ENCODE measurements at places on chromosomes 3 and 15.

DNA sequence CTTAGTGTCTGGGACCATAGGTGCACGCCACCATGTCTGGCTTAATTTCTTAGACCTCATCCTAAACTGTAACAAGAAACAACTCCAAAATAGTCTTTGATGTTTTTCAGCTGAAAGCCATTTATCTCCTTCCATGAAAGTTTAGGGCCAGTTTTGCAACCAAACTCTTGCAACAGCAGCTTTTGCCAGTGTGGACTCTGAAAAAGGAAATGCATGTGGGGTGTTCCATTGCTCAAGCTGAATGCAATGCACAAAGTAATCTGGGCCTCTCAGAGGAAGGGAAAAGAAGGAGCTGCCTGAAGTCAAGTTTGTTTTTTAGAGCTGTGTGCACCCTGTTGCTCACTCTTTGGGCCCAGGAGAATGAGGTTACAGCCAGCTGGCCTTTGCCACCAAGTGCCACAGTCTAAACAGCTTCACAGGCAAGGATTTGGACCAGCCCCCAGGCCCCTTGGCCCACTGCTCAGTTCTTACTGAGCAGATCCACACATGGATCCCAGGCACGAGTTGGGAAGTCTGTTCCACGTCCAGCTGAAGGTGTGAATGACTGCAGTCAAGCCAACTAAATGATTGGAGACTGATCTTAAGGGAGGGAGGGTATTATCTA, 212.3 kb upstream of the LRRFIP2 start:
- no peak for DNase-seq

DNA sequence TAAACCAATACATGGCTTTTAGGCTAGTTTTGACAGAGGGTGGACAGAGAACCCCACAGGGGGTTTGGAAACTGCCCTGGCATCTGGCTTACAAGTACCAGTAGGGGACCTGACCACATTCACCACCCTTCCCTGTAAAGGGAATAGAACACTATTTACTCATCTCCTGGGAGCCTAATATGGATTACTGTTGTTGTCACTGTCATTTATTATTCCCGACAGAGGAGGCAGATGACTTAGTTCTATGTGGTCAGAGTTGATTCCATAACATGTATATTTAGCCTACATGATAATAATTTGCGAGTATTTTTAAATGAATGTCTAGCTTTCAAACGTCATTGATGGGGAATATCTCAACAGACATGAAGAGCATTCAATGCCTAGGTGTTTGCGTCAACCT, 15.9 kb downstream of the ZBTB38 start:
- no peak for DNase-seq

DNA sequence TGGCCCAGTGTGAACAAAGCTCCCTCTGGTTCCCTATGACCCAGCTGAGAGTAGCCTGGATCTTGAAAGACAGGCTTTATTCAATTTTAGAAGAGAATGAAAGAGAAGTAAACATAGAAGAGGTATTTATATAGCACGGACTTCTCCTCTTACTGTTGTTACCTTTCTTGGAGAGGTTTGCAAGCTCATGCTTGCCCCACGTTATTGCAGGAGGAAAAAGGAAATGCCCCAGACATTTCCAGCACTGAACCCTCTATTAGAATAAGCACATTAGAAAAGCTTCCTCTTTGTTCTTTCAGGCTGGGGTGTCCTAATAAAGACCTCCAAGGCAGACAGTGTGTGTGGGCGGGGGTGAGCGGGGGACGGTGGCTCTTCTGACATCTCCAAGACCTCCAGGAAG, 98.7 kb upstream of the AGBL1 start:
- no peak for DNase-seq

DNA sequence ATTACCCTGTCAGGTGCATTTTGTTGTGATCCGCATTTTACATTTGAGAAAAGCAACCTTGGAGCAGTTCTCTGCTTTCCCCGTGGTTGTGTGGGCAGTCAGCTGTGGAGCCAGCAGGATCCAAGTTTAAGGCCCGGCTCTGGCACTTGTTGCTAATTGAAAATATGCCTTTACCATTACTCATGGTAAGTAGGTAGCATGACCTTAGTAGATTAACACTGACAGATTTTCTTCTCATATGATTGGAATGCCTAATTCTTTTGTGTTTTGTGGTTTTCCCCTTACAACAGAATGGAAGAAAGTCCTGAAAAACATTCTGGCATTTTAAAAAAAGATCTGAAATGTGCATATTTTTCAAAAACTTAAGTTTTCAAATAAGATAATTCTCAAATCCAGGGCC, 246.5 kb upstream of the LRRN1 start:
- DNase-seq, result no peak

DNA sequence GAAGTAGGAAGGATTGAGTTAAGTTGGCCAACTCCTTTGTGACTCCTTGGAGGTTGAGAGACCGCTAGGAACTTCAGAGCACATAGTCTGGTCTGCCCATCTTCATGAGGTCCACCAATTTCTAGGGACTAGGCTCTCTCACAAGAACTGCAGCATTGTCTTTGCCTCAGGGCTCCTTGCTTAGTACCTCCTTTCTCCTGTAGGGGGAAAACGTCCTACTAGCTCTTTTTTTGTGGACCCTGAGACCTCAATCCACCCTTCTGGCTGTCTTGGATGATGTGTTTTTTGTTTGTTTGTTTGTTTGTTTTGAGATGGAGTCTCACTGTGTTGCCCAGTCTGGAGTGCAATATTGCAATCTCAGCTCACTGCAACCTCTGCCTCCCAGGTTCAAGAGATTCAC, 21.6 kb downstream of the REC114 start:
- DNase-seq, result no peak

DNA sequence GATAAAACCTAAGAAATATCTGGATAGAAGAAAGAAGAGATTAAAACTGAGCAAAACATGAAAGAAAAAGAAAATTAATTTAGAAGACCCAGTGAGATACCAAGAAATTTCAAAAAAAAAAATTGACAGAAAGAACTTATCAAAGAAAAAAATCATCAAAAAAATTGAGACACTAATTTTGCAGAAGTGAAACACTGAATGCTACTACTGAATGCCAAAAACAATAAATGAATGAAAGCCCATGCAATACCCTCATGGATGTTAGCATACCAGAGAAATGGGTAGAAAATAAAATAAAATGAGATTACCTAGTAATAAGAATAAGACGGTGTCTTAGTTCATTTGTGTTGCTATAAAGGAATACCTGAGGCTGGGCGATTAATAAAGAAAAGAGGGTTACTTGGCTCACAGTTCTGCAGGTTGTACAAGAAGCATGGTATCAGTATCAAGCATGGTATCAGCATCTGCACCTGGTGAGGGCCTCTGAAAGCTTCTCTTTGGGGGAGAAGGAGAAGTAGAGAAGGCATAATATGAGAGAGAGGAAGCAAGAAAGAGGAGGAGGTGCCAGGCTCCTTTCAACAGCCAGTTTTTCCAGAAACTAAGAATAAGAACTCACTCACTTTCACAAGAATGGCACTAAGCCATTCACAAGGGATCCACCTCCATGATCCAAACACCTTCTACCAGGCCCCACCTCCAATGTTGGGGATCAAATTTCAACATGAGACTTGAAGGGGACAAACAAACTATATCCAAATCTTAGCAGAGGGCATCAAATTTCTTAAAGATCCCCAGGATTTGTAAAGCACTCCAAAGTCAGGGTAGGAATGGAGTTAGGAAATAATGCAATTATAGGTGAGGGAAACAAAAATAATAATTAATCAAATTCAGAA, 73.2 kb downstream of the BTLA start:
- DNase-seq, result no peak

DNA sequence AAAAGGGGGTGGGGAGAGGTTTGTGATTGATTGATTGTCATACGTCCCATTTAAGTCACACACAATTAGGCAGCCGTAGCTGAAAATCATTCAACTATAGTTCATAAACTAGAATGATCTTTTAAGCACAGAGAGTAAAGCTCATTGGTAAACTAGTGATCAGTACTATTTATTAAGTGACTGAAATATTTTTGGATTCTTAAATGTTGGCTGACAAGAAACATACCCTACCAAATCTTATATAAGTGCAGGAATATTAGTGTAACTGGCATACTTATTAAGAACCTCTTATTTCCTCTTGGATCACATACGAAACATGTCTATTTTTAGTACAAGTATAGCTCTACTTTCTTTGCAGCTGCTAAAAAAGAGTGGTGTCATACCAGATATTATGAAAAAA, 8.4 kb upstream of the ABHD10 start:
- no peak for DNase-seq

DNA sequence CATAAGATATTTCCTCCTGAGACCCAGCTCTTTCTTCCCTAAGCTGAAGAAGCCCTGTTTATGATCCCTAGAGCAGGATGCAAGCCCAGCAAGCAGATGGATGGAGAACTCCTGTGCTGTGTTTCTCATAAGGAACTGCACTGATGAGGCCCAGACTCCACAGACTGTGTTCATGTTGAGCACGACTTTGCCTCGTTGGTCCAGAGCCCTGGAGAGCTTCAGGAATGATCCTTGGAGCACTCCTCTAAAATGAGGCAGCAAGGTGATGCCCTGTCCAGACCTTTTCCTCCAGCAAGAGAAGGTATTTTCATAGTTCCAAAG, 83.8 kb downstream of the MYLK start:
- DNase-seq, result no peak

DNA sequence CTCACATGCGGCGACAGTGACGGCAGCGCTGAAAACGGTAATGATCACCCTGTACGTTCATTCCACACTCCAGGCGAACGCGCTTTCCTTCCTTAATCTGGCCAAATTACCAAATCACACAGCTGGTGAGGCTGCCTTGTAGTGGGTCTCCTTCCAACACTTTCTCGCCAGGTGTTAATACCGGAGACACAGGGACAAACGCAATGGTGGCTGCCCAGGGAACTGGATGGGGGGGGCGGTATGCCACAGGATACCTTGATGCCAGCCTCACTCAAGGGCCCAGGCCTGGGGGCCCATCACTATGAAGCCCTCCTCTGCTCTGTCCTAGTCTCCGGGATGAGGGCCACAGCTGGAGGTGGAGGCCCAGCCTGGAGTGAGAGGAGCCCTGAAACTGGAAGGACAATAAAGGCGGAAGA, 1.4 kb upstream of the CAMK2N2 start:
- DNase-seq, result no peak

DNA sequence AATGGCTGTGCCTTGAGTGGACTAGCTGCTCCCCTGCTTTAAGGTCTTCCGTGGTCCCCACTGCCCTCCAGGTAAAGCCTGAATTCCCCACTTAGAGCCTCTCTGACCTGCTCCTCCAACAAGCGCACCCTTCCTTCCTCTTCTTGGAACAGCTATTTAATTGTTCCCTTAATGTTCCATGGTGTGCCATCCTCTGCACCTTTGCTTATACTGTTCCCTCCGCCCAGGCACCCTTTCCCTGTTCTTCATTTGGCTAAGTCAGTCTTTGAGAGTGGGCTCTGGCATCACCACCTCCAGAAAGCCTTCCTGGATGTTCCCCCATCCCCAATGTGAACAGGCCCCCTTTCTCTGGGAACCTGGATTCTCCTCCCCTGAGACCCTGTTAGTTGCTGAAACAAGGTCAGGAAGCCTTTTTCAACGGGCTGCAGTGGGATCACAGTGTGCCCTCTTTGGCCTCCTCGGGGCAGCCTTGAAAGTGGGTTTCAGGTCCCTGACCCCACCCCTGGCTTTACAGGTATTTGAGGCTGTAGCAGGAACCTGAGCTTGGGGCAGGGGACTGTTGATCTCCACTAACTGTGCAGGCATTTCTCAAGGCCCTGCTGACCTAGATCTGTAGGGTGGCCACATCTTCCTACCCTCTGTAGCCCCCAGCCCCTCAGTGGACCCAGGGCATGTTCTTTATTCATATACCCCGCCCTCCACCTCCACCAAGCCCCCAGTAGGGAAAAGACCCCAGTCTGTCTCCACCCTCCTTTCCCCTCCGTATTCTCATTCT, 5.0 kb downstream of the ISLR start:
- no peak for DNase-seq

- no peak for DNase-seq
These were observed 667.9 kb upstream of the CFAP20DC start for GRCh38 chr3:59717679-59718205.

DNA sequence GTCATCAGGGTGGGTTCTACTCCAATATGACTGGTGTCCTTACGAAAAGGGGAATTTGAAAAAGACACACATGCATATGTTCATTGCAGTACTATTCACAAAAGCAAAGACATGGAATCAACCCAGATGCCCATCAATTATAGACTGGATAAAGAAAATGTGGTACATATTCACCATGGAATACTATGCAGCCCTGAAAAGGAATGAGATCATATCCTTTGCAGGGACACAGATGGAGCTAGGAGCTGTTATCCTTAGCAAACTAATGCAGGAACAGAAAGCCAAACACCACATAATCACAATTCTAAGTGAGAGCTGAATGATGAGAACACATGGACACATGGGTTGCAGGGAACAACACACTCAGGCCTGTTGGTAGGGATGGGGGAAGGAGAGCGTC, 24.8 kb upstream of the TICRR start:
- DNase-seq, result no peak

DNA sequence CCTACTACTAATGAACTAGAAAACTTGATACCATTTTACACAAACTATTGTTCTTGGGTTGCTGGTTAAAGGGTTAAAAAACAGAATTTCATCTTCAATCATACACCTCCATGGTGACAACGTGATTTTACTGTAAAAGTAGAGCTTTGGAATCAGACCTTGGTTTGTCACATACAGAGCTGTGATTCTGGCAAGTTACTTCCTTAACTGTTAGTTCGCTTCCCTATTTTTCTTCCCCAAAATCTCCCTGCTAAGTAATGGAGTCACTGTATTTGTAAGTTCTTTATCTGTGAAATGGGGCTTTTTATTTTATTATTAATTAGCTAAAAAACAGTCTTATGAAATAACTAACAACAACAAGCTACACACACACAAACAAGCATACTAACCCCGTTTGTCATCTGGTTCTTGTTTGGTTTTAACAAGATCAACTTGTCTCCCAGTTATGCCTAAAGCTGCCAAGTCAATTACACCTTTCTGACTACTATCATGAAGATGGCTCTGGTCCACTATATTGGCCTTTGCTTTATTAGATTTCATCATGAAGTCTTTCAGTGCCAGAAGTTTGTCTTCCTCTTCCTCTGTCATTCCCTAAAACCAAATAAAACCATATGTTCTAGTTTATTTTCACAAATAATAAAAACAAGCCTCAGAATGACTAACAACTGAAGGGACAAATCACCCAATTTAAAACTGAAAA, 38.6 kb downstream of the PIK3R4 start:
- DNase-seq, result no peak

DNA sequence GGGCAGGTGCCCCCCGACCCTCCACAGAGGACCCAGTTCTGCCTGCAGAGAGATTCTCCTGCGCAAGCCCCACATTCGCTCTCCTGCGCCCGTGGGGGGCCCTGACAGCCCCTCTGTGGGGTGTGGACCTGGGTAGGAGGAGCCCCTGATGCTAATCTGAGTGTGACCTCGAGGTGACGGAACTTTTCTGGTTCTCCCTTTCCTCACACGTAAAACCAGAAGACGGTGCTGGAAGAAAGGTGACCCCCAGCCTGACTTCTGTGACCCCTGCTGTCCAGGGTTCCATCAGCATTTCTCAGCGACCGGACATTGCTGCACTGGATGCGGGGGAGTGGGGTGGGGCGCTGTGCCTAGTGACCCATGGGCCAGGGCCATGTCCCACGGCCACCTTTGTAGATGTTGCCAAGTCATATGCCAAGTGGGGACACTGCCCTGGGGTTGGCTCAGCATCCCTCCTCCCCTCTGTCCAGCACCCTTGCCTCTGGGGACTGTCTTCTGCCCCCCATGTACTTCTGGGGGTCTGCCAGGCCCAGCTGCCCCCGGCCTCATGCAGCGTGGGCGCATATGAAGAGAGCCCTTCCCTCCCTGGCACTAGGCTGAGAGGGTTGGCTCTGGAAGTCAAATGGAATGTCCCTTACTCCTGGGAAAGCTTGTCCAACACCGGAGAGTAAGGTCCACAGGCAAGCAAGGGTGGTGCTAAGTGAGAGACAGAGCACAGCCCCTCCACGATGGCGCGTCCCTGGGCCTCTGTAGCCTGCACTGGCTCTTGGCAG, 129.1 kb upstream of the MEF2A start:
- no peak for DNase-seq
